ENCODE measurements at places on chromosomes 7 and 10. TPM values are rescaled to one million over a fixed set of nuclear protein-coding genes. Genes with fewer than 3 reads are reported as not detected.

Gene VAX1
- 0.97 TPM for total RNA-seq

Gene HOXA4
- total RNA-seq: 1.7 TPM

Gene GNB2
- 260 TPM for total RNA-seq

Gene TMEM213
- not detected for total RNA-seq

Gene PLEKHS1
- 0.06 TPM for total RNA-seq

Gene OR9A2
- total RNA-seq: not detected

Gene C7orf33
- total RNA-seq: not detected

Gene NKX2-3
- 0.08 TPM for total RNA-seq

Gene TAS2R60
- total RNA-seq: not detected

Gene CUX1
- 47.1 TPM for total RNA-seq

Gene ADO
- 23.3 TPM for total RNA-seq

All from A549 treated with Mapracorat at 1 μM for 4 hours (cell line).